ENCODE measurements at places on chromosomes 6 and 20.

DNA sequence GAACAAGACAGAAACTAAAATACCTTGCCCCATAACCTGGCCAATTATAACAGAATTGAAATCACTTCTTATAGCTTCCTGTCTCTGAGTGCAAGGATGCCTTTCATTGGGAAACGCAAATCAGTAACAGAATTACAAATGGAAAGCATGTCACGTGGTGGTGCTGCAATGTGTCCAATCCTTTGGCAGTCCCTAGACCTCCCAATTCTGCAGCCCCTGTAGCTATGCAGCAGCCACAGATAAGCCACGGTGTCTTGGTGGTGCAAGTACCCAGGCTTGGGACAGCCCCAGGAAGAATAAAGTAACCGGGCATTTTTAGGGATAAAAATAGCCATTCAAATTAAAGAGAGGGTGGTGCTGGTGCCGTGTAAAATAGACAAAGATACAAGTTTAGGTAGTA, 134.6 kb upstream of the CCN2 start:
- no peak for DNase-seq

DNA sequence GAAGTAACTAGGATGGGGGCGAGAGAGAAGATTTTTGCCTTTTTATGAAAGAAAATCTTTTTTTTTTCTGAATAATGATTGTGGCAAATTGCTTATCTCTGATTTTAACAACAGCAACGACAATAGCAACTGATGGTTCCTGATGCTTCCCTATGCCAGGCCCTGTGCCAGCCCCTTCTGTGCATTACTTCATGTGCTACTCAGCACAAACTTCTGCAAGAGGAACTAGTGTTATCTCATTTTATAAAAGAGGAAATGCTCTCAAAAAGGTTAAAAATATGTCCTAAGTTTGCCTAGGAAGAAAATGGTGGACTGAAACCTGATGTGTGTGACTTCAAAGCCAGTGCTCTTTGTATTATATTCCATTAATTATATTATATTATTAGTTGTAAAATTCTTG, 74.0 kb upstream of the RALGAPA2 start:
- no peak for DNase-seq

DNA sequence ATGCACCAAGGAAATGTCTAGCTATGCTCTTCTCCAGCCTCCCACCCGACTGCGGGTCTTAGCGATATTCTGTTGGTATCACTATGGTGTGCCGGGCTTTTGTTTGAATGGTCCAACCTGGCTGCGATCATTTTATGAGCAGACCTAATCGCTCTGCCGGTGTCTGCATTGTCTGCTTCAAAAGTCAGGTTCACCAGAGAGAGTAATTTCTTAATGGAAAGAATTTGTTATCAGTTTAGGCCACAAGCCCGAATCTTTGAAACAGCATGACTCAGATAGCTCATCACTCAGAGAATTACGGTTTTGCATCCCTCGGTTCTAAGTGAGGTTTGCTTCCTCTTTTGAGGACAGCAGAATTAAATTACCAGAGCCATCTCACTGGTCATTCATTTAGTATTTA, 521.0 kb upstream of the ARID1B start:
- DNase-seq, result no peak

- peak; percentile 54 for DNase-seq
These were observed 131.7 kb upstream of the PHACTR1 start for GRCh38 chr6:12584631-12585405.

GRCh38 chr6:104799134-104799657, 60.5 kb downstream of the HACE1 start:
- no peak for DNase-seq

- peak; percentile 60 for DNase-seq
These were observed 227.0 kb upstream of the CST7 start for GRCh38 chr20:24721891-24722568.

GRCh38 chr6:166318649-166319600, 10.7 kb upstream of the PRR18 start:
- no peak for DNase-seq

GRCh38 chr6:108438918-108439317, 121.8 kb upstream of the FOXO3 start:
- no peak for DNase-seq

DNA sequence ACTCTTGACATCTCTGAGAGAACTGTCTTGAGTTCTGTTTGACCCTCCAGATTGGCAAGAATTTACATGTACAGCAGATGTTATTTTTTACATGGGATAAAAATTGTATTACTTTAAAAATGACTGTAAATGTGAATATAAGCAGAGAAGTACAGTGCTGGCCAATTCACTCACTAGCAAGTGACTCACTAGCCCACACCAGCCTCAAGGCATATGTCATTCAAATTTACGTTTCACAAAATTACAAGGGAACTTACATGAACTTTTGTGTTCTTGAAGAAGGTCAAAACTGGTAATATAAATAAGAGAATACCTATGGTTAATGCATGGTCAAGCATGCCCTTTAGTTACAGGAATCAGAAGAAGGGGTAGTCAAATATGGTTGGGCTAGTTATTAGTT, 54.0 kb upstream of the HMGCLL1 start:
- no peak for DNase-seq

GRCh38 chr20:35838205-35838604, 66.4 kb downstream of the PHF20 start:
- no peak for DNase-seq

DNA sequence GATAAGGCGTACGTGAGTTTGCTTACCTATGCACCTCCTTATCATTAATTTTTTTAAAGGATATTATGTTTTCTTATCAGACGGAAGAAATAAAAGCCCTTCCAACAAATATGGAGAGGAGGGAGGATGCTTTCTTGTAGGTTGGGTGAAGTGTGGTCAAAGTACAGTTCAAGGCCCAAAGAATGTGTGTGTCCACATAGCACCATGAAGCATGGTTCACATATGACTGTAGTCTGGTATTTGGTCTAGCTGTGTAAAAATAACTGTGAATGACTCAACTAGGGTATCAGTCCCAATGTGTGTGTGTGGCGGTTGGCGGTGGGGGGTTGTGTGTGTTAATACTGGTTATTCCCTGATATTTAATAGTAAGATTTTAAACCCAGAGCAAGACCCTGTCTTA, 212.7 kb downstream of the TMEM242 start:
- no peak for DNase-seq

DNA sequence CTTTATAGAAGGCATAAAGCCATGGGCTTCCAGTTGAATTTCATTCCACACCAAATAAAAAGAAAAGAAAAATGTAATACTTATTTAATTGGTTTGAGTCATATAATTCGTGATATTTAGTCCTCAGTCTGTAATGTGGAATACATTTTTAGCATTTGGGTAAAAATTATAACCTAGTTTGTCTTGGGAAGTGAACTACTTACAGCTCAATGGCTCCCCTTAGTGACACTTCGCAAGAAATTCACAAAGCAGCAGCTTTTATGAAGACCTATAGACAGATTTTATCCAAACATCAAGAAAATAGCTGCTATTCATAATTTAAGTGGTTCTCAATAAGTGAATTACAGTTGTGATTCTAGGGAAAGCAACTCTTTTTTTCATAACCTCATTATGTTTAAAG, 72.1 kb downstream of the RSPO3 start:
- DNase-seq, result no peak

GRCh38 chr20:2101057-2101864, at the start of gene STK35:
Gene STK35, plus strand, starts transcription at chr20:2101827. Its CDS starts 55 bp downstream, at chr20:2101882.
- no peak for DNase-seq

DNA sequence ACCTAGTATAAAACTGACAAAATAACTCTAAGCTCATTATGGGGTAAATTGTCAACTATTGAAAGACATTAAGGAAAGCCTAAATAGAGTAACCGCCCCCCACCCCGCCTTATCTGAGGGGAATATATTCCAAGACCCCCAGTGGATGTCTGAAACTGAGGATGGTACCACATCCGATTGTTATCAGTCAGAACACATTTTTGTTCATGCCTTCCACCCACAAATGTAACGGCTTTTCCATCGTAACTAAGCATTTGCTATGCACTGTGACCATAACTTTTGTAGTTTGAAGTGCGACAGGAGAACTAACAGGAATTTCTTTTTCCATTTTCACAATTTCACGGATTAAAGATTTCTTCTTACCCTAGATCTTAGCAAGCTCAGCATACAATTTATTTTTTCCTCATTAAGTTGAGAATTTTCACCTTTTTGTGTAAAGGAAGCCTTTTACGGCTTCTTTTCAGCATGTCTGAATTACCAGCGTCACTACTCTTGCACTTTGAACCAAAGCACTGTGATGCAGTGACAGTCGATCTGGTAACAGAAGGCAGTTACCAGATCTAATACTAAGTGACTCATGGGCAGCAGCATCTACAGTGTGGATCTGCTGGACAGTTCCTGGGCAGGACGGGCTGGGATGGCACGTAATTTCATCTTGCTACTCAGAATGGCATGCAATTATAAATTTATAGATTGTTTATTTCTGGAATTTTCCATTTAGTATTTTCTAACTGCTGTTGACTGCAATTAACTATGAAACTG, 11.8 kb downstream of the CFAP61 start:
- no peak for DNase-seq

All from islet precursor cell (in vitro differentiated cells).